SK-N-DZ (cell line): ENCODE measurements at places on chromosomes 11 and 22.

GRCh38 chr11:107592813-107593212 is 1.9 kb downstream of the ELMOD1 start:
- DNase-seq = no peak

DNA sequence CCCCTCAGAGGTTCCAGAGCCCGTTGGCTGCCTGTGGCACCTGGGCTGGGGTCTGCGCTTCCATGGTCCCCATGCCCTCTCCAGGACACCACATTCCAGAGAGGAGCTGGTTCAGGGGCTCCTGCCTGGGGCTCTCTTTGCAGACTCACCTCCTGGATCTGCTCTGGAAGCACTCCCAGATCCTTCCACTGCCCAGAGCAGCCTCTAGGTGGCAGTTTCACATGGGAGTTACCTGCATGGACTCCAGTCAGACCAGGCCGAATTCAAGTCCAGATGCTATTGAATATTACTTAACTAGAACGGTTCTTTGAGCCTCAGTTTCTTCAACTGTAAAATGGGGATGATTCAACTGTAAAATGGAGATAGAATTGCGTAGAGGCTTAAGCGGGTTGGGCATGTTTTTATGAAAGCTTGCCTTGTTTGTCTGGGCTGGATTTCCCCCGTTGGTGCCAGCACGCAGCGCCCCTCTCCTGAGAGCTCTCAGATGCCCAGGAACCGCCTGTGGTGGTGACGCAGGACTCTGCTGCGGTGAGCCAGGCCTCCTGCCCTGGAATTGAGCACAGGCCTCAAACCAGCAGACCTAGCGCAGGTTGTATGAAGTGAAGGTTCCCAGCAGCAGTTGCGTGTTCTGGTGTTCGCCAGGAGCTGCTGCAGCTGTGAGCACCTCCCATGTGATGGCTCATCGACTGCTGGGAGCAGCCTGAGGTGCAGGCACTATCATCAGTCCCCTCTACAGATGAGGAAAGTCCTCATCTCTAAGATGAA is 44.2 kb downstream of the LMO1 start:
- DNase-seq = peak; percentile 80

- no peak for DNase-seq
These were observed 132.2 kb downstream of the NAV2 start for GRCh38 chr11:19844806-19845205.

- no peak for DNase-seq
These were observed 7.8 kb upstream of the NLRP10 start for GRCh38 chr11:7973011-7973410.

- DNase-seq = no peak
These were observed 57.9 kb downstream of the NOX4 start for GRCh38 chr11:89433278-89433677.

DNA sequence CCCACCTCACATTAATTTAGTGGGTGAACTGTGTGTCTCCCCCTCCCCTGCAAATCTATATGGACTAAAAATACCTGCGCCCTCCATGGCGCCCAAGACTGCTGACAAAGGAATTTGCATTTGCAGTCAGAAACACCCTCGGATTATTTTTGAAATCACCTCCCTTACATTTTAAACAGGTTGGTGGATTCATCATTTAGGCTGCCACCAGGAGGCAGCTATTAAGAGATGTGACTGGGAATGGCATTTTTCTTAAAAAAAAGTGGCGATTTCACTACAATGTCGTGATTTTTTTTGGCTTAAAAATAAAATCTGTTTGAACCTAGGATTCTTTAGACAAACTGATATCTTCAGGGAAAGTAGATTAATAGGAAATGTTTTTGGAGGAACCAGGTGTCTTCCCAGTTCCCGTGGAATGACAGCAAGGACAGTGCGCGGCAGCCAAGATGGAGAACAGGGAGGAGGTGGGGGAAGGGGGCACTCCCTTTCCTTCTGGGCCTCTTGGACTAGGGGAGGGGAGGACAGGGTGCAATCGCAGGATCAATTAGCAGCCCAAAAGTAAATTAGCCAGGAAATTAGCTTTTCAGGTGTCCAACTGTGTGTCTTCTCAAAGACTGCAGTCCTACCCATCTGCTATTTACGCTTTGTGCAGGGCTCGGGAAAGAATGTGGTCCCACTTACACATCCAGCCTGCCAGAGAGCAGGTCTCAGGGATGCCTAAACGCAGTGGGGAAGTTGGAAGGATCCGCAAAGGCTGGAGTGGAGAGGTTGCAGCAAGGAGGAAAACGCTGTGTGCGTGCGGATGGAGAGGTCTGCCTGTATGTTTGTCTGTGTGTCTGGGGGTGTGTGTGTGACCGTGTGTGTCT is 496.4 kb downstream of the NTM start:
- no peak for DNase-seq

- no peak for DNase-seq
These were observed 16.5 kb downstream of the TUB start for GRCh38 chr11:8097468-8097867.

DNA sequence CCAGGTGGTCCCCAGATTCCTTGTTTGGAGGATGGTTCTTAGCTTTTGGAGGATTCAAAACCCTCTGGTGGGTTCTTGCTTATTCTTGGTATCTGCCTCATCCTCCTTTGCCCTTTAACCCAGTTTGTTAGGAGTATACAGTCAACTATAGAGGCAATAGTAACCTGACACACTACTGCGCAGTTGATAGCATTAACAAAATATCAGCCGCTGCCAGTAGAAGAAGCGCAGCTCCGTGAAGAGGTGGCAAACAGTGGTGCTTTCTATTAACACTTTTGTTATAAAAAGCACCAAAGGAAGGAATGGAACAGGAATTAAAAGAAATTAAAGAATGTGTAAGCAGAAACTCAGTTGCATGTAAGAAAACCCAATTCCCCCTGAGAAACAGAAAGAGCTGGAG is 29.3 kb downstream of the SLC22A25 start:
- no peak for DNase-seq

GRCh38 chr11:70547821-70548670 is 149.7 kb downstream of the CTTN start:
- no peak for DNase-seq

DNA sequence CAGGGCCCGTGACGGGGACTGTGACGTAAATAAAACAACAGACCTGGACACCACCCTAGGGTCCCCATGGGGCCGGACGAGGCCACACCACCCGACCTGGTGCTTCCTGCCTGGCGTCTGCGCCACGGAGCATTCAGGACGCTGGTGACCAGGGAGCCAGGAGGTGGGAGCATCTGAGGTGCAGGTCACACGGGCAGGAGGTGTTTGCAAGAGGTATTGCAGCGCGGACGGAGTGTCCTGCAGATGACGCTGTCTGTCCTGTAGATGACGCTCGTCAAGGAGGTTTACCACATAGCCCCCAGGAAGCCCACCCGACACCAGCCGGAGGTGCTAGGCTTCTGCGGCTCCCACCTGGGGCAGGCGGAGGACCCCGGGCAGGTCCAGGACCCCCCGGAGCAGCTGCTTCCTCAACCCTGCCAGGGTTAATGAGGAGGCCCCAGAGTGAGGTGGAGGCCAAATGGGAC is 986 bp upstream of the MUC5B start:
- no peak for DNase-seq

- DNase-seq = no peak
These were observed 47.1 kb downstream of the EHF start for GRCh38 chr11:34667810-34668582.

- DNase-seq = no peak
These were observed 15.3 kb upstream of the RASL10A start for GRCh38 chr22:29330753-29331152.

GRCh38 chr22:17862646-17863181 is 88.4 kb upstream of the BID start:
- DNase-seq = no peak

- no peak for DNase-seq
These were observed 77.9 kb downstream of the CWC15 start for GRCh38 chr11:94895451-94895850.

DNA sequence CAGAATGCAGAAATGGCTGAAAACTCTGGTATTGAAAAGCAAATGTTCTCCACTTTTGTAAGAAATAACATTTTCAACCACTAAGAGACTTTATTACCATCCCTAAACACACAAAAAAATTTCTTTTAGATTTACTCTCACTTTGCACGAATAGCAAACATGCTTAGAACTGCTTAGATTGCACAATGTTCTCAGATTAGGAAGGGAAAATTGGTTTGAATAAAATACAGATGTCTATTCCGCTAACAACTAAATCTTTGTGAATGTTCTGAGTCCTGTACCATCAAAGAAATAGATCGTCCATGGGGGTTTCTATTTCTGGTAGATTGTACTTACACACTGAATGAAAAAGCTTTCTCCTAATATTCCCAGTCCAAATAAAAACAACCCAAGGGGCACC is 40.1 kb downstream of the BDNF start:
- DNase-seq = no peak

GRCh38 chr11:21894492-21894891 is 298.4 kb upstream of the ANO5 start:
- DNase-seq = peak; percentile 99

DNA sequence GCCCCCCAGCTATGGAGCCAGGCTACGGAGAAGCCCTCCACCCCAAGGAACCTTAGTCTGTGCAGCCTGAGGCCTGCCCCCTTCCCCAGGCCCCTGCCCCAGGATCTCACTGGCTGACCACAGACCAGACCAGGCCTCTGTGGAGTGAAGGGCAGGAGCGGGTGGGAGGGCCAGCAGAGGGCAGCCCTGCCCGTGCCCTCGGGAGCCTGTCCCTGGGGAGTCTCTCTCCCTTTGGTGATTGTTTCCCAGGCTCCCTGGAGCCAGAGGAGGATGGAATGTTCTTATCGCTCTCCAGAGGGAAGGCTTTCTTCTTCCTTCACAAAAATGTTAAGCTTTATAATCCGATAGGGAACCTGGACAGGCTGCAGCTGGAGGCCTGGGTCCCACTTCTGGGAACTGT is 455.3 kb downstream of the SOX6 start:
- DNase-seq = no peak

DNA sequence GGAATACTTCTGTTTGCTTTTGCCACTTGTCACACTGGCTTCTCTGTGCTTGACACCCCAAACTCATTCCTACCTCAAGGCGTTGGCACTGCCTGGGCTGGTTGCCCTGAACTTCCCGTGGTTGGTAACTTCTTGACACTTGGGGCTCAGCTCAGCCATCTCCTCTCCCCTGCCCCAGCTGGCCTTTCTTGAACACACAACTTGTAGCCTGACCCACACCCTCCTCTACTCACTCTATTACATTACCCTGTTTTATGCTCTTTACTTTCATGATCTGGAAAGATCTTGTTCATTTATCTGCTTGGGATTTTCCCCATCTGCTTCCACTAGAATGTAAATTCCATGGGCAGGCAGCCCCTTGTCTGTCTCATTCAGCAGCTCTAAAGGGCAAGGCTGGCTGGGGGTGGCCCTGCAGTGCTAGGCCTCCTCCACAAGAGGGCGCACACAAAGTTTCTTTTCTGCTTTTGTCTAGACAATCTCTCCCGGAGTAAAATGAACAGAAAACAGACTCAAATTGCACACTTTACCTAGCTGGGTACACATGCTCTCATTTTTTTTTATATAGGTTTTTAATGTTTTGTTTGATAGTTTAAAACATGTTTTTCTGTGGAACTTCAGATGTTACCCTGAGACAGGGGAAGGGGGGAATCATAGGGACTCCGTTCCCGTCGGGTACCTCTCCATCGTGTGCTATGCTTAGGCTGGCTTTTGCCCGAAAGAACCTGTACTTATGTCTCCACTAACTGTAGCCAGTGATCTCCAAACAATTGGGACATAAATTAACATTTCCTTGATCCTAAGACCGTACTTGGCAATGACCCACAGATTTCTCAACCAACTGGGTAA is 16.4 kb upstream of the MRGPRX2 start:
- peak; percentile 54 for DNase-seq
